ENCODE measurements at places on chromosomes 1 and 21.

- no peak for DNase-seq
- H3K4me3 ChIP-seq = peak overlapping the region; percentile 98
- H3K4me1 ChIP-seq = peaks cover 5% of the 10 kb centered on the region
- H3K27ac ChIP-seq = peak overlapping the region; percentile 97
Observed at GRCh38 chr1:108747898-108748297, 1.4 kb downstream of the STXBP3 start.

DNA sequence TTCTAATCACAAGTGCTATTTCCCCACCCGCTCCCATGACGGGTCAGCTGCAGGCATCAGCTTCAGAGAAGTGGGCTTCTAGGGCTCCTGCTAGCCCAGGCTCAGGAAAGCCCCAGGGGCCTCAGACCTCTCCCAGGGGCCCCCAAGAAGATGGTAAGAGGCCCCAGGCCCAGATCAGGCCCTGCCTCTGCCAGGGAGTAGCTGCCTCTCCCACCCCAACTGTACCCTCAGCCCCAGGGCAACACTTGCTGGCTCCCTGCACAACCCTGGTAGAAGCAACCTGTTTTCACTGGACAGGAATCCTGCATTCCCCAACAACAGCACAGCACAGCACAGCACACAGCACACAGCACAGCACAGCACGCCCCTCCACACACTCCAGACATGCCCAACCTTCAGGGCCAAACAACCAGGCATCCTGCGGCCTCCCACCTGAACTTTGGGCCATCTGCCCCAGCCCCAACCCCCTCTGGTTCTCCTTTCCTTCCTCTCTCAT lies 6.5 kb downstream of the BLACAT1 start:
- peaks cover 3% of the 10 kb centered on the region for H3K4me1 ChIP-seq
- no peak overlapping the region for H3K27ac ChIP-seq
- no peak for DNase-seq
- H3K36me3 ChIP-seq = no peaks in the 10 kb centered on the region
- peaks cover 25% of the 10 kb centered on the region for H3K27me3 ChIP-seq

- H3K27ac ChIP-seq = peak overlapping the region; percentile 99
- H3K4me3 ChIP-seq = peak overlapping the region; percentile 88
- no peaks in the 10 kb centered on the region for H3K27me3 ChIP-seq
- peaks cover 30% of the 10 kb centered on the region for H3K4me1 ChIP-seq
- H3K36me3 ChIP-seq = peaks cover 37% of the 10 kb centered on the region
Observed at GRCh38 chr1:37860346-37860666, 914 bp upstream of the MTF1 start.

GRCh38 chr1:197907846-197908616 lies 5.6 kb downstream of the C1orf53 start:
- H3K4me1 ChIP-seq = peaks cover 16% of the 10 kb centered on the region
- peaks cover 84% of the 10 kb centered on the region for H3K27me3 ChIP-seq
- no peaks in the 10 kb centered on the region for H3K36me3 ChIP-seq
- H3K4me3 ChIP-seq = no peak overlapping the region
- H3K27ac ChIP-seq = no peak overlapping the region

- H3K27ac ChIP-seq = no peak overlapping the region
- no peaks in the 10 kb centered on the region for H3K27me3 ChIP-seq
- no peak overlapping the region for H3K4me3 ChIP-seq
- H3K4me1 ChIP-seq = no peaks in the 10 kb centered on the region
- no peaks in the 10 kb centered on the region for H3K36me3 ChIP-seq
Observed at GRCh38 chr1:233518344-233518743, 95.6 kb upstream of the KCNK1 start.

GRCh38 chr21:43645136-43645891 lies 14.0 kb downstream of the HSF2BP start:
- peaks cover 6% of the 10 kb centered on the region for H3K4me1 ChIP-seq
- no peaks in the 10 kb centered on the region for H3K36me3 ChIP-seq
- H3K4me3 ChIP-seq = no peak overlapping the region

Data from gastrocnemius medialis (tissue), 4 donors.